Smooth muscle cell of trachea (primary cell): ENCODE measurements at places on chromosomes 2 and 18. TPM values are rescaled to one million over a fixed set of nuclear protein-coding genes. Genes with fewer than 3 reads are reported as not detected.

The DPP4 gene
- total RNA-seq: 81.4 and 163 TPM in 2 replicates

The SLC14A1 gene
- 62.7 and 81.0 TPM in 2 replicates for total RNA-seq

The UNC80 gene
- not detected in 2 replicates for total RNA-seq

The RAD51AP2 gene
- total RNA-seq: not detected in 2 replicates

The MARCHF7 gene
- 100 and 151 TPM in 2 replicates for total RNA-seq

The MC5R gene
- not detected in 2 replicates for total RNA-seq

The FAP gene
- 112 and 143 TPM in 2 replicates for total RNA-seq

The VRK2 gene
- 21.5 and 37.2 TPM in 2 replicates for total RNA-seq

The SULT6B1 gene
- not detected in 2 replicates for total RNA-seq

The EFEMP1 gene
- total RNA-seq: 421 and 627 TPM in 2 replicates

The EPC2 gene
- 15.7 and 21.2 TPM in 2 replicates for total RNA-seq
